Choroid plexus epithelial cell (primary cell): ENCODE measurements at places on chromosomes 5 and 9.

GRCh38 chr5:169390265-169390664 lies 89.3 kb upstream of the SLIT3 start:
- DNase-seq: no peak

DNA sequence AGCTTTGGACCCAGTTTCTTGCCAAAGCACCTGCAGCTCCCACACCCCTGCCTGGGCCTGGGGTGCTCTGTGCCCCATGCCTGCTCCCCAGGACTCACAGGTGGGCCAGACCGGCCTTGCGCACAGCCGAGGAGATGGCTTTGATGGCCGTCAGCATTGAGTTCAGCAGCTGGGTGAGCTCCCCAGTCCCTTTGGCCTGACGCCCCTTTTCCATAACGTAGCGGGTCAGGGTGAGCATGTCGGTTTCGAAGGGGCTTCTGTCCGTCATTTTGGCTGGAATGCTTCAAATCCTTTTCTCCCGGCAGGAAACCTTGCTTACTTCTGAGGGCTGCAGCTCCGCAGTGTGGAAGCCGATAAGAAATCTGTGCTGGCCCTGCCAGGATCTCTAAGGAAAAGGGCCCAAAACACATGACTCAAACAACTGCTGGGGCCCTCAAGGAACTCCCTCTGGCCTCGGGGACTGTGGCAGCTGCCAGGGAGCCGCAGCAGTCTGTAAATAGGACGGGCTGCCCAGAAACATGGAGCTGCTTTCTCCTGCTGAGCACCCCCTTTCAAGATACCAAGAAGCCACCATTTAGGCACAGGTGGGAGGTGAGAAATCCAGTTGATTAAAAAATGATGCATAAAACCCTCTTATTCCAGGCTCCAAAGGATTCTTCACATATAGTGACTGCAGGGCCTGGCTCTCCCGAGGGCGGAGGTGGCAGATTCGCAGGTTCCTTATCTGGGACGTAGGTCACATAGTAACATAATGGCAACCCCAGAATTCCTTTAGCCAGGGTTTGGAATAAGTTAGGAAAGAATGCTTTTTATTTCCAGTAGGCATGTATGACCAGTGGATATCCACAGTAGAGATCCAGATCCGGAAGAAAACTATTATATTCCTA lies at the start of gene FBP2:
Gene FBP2 (minus strand): TSS at position 366 of the 887 bp plus-strand sequence. CDS start 98 bp downstream, at position 268.
- no peak for DNase-seq

- DNase-seq: no peak
These were observed 9.7 kb upstream of the RXRA start for GRCh38 chr9:134316449-134317160.

DNA sequence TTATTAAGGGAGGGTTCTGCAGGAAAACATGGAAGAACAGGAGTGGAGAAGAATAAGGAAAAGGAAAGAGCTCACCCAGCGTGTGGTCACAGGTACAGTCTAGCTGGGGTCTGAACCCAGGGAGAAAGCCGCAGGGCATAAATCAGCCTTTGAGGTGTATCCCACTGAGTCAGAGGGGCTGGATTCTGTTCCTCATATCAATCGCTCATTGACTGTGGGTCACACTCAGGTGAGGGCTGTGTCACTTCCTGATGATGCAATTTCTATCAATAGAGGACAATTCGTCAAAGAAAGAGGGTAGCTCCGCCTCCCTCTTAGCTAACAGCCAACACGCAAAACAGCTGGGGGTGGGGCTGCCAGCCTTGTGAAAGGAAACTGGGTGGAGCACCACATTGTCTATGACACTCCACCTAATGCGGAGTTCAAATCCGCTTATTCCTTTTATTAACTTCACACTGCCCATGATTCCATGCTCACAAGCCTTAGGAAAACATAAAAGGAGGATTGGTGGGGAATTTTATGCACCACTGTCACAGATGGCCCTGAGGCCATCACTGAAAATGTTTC lies 176.2 kb downstream of the ICE1 start:
- no peak for DNase-seq

DNA sequence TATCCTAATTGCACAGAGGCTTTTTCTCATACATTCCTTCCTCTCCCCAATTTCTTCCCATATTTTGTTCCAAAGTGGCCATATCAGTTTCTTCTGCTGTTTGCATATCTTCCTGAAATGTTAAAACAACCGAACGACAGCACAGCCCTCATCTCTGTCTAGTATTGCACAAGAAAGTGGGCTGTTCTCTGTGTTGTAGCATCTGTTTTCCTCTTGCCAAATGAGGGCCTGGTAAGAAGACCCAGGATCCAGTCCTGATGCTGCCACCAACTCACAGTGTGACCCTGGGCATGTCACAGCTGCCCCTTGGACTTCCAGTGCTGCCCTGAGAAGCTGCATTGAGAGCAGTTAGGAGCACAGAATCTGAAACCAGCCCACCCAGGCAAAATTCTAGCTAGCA lies 4.1 kb downstream of the SLC31A2 start:
- peak; percentile 39 for DNase-seq

GRCh38 chr9:97790542-97790941 lies 62.5 kb upstream of the FOXE1 start:
- no peak for DNase-seq

- no peak for DNase-seq
These were observed 34.7 kb downstream of the C9orf152 start for GRCh38 chr9:110173322-110173642.

- peak; percentile 57 for DNase-seq
These were observed 694 bp downstream of the RMI1 start for GRCh38 chr9:83981126-83981871.

DNA sequence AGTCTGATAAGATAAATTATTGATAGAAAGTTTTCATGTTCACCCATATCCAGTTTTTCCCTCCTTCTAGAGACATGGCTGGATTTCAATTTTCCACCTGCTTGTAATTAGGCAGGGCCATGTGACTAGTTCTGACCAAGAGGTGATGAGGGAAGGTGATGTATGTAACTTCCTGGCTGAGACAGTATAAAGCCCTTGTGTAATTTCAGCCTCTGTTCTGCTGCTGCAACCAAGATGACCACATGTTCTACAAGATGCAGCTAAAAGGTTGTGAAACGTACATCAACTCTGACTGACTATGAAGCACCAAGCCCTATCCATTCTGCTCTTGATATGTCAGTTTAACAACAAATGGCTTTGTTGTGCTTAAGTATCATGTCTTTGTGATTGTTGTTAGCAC lies 376.5 kb upstream of the DAB2 start:
- DNase-seq: peak; percentile 34

DNA sequence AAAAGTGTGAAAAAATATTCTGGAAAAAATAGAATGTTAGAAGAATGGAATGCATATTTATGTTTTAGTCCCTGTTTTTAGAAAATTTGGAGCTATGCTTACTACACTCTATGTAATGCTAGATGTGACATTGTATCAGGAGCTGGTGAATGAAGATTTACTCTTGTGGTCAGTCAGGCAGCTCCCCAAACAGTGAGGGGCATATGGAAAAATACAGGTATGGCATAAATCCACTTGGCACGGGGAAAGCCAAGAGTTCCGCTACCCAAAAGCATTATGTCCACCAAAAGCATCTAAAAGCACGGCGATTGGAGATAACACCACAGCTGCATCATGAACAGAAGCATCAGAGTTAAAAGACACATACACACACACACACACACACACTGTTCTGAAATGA lies 220.2 kb upstream of the KLF9 start:
- DNase-seq: no peak

- no peak for DNase-seq
These were observed 36.6 kb downstream of the NLN start for GRCh38 chr5:65758546-65759144.

DNA sequence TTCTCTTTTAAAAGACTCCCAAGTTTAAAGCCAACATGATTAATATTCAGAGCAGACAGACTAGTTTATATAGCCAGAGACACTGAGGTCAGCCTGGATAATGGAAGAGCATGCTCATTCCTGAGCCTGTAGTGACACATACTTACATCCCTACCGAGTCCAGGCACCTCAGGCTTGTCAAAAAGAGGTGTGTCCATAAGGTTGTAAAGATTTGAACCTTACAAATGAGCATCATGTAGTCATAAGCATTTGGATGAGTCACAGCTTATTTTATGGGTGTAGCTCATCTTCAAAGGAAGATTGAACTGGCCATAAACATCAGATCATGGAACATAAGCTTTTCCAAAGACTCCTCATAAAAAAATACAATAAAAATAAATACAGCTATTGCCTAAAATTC lies 333.5 kb downstream of the EFNA5 start:
- no peak for DNase-seq

DNA sequence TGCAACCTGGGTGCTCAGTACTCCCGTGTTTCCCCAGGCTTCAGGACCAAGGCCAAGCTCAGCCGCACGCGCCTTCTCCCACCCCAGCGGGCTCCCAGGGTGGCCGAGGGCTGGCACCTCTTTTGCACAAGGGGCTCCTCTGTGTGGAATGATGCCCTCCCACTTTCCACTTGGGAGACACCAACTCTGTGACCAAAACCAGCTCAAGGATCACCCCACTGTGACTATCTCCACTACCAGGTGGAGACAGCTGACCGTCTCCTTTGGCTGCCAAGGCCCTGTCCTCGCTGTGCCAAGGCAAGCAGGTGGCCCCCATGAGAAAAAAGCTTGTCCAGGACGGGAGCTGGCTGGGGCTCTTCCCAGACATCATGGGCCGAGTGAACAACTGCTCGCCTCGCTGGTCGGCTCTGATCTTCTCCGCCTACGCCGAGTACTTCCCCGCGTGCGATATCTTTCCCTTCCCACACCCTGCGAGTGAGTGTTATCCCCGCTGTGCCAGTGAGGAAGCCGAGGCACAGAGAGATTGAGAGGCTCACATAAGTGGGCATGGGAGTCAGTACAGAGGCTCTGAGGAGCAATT lies 132.8 kb downstream of the ZNF354C start:
- DNase-seq: no peak

- DNase-seq: peak; percentile 46
These were observed 20.7 kb downstream of the OR2S2 start for GRCh38 chr9:35937227-35937626.

DNA sequence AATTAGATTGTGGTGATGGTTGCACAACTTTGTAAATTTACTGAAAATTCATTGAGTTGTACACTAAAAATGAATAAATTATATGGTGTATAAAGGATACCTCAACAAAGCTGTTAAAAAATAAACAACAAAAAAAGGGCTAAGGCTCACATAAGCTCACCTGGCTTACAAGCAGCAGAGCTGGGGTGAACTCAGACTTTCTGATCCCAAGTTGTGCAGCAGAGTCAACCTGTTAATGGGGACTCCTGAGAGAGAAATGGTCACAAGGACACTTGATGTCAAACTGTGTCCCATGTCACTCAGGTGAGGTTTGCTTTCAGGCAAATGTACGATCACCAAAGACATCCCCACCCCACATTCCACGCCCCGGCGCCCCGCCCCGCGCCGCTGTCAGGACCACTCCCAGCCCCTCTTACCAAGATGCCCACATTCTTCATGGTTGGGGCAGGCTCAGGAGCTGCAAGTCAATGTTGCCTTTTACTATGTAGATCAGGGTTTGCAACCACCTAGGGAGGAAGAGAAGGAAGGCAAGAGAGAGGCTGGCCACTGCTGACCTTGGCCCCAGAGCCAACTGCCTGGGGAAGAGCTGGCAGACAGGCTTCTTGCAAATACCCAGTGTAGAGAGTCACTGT lies 22.4 kb upstream of the SLC36A1 start:
- DNase-seq: no peak

- DNase-seq: no peak
These were observed 93.5 kb downstream of the FOXD1 start for GRCh38 chr5:73355108-73355507.

DNA sequence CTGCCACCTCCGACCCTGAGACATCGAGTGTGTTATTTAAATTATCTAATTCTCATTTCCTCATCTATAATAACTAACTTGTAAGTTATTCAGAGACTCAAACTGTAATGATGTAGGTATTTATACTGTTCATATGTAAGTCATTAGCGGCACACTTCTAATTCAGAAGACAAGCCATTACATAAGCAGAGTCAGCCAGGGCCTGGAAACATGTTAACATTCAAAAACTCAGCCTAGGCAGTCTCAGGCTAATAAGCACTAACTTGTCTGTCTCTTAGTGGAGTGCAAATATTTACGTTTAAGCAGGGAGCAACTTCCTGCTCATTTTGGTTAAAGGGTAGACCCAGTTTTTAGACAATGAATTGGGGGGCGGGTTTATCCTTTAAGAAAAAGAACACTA lies 598.4 kb downstream of the ACTL7B start:
- DNase-seq: no peak

DNA sequence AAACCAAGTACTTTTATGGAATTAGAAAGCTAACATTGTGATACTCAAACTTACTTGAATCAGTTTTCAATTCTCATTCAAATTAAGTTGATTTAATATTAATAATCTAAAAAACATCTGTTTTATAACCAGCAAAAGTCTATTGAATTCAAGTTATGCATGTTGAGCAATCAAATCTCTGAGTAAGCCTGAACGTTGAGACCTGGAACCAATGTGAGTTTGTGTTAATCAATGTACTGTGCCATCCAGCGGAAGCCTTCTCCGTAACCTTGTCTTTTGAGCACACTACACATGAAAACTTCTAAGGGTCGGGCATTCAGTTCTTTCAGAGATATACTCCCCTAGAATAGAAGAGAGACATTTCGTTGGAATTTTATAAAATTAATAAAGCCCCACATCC lies 25.9 kb downstream of the SAR1B start:
- DNase-seq: no peak

DNA sequence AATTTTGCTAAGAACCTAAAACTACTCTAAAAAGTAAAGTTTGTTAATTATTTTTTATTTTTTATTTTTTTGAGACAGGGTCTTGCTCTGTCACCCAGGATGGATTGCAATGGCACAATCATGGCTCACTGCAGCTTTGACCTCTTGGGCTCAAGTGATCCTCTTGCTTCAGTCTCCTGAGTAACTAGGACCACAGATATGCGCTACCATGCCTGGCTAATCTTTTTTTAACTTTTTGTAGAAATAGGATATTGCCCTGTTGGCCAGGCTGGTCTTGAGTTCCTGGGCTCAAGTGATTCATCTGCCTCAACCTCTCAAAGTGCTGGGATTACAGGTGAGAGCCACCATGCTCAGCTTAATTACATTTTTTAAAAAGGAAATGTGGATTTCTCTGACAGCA lies 45.8 kb downstream of the PDE6A start:
- no peak for DNase-seq

GRCh38 chr9:124475868-124476690 lies 25.8 kb downstream of the ADGRD2 start:
- DNase-seq: no peak

GRCh38 chr5:151739939-151740335 lies 18.5 kb downstream of the ATOX1 start:
- peak; percentile 90 for DNase-seq

DNA sequence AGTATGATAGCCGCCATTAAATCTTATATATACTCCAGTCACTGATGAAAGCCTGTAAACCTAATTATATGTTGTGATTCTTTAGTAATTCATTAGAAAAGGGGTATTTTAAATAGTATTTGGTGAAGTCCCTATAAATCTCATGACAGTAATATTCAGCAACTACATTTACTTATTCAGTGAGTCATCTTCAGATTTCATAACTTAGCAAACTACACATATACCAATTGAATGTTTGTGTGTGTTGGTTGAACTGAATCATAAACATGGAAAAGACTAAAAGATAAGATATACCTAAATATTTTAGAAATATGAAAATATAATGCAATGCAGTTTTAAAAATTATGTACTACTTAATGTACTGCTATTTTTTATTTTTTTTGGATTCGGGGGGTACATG lies 1050.4 kb downstream of the MAT2B start:
- DNase-seq: peak; percentile 10
